ENCODE measurements at places on chromosomes 13 and 19. TPM values are rescaled to one million over a fixed set of nuclear protein-coding genes. Genes with fewer than 3 reads are reported as not detected.
A peak's percentile ranks its signal among the peaks of the same experiment; 100 is the strongest.

- no peak for DNase-seq
Measured at GRCh38 chr19:20162821-20163220, 4.2 kb upstream of the ZNF486 start.

DNA sequence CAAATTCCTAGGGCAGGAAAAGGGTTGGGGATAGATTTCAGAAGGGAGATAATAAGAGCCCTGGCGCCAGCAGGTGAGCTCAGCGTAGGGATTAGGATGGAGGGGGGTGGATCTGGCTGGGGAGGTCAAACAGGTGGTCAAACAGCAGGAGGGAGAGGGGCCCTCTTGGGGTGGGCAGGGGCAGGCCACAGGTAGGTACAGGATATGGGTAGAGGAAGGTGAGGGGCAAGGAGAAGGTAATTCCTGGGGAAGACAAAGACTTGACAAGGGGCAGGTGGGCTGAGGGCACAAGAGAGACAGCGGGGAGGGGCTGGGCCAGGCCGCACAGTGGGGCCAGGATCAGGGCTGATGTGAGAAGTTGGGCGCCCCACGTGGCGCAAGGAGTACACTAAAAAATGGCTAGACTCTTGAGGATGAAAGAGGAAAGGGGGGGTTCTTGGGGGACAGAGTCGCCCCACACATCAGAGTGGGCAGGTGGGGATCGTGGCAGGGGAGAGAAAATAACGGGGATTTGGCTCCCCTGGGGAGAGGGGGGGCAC is 713 bp downstream of the KRI1 start:
- DNase-seq, result no peak

GRCh38 chr19:29530540-29531457 is 5.0 kb downstream of the VSTM2B start:
- no peak for DNase-seq

- DNase-seq, result no peak
Measured at GRCh38 chr19:32677657-32678056, 2.0 kb downstream of the RGS9BP start.

DNA sequence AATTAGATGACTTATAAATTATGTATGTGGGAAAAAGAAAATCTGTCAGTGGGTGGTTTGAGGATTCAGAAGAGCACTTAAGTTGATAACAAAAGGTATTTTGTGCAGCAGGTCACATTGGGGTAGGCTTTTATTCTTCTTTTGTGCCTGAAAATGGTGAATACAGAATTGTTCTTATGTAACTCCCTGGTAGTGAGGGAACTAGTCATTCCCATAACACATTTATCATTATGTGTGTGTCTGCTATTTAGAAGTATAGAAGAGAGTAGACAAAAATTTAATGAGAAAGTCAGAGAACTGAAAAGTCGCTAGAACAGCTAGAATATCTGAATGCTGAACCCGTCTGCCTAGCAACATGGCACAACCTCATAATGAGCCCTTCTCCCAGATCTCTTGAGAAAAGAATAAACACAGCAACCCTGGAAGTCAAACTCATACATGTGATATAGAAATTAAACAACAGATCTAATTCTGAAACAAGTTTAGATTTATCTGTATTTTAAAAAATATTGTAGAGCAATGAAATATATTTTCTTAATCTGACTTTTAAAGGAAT is 111.8 kb upstream of the EDNRB start:
- no peak for DNase-seq

DNA sequence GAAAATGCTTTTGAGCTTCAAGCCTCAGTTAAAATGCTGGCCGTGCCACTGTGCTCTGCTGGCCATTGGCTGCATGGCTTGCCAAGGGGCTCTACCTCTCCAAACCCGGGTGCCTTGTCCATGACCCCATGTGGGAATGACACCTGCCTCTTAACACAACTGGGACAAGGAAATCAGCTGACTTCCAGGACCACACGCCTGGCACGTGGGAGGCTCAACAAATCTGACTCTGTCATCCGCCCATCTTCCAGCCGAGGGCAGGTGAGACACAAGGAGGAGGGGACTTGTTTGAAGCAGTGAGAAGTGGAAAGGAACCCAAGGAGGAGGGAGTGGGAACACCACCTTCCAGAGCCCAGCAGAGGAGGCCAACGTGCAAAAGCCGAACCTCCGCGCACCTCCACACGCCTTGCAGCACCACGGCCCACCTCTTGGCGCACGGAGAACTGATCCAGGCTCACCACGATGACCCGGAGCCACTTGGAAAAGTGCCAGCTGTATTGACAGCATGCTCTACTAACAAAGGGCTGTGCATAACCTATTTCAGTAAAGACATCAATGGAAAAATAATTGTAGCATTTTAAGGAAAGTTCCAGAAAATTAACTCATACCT is 38.3 kb downstream of the COL4A1 start:
- no peak for DNase-seq

GRCh38 chr19:45177817-45178261 is at the start of gene TRAPPC6A:
TRAPPC6A (minus strand) TSS chr19:45178237; CDS start chr19:45178218, 19 bp downstream.
- no peak for DNase-seq

DNA sequence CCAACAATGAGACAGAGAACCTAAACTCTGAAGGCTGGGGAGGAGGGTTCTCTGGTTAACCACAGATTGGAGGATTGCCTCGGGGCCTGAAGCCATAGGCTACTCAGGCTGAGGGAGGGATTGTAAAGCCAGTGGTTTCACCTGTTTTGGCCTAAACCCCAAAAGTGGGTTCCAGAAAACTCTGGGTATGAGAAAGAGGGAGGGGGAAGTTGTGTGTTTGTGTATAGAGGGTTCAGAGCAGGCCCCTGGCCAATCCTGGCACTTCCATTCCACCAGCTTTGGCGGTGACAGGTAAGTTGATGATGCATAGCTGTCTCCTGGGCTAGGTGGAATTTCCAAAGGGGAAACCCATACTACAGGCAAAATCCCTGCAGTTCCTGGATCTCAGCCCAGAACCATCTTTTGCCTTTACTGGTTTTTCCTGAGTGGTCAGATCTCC is 13.5 kb upstream of the CCDC97 start:
- no peak for DNase-seq

- no peak for DNase-seq
Measured at GRCh38 chr19:1551068-1552040, 16.8 kb downstream of the MEX3D start.

- DNase-seq, result peak; percentile 90
Measured at GRCh38 chr19:41225238-41226052, 6.4 kb downstream of the AXL start.

DNA sequence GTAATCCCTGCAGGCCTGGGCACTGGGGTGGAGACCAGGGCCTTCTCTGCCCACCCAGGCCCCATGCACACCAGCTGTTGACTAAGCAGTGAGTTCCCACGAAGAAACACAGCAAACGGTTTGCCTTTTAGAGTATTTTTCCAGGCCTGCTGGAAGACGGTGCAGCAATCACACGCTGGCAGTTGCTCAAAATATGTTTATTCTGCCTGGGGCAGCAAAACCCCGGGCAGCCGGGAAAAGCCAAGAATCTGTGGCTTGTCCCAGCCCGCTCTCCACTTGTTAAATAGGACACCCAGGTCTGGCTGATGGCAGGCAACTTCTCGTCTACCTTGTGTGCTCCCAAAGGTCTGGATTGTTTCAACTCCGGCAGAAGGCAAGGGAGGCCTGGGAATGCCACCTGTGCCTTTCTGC is 40.8 kb downstream of the GGACT start:
- no peak for DNase-seq

- DNase-seq, result no peak
Measured at GRCh38 chr13:26758496-26759157, 2.0 kb downstream of the GPR12 start.

DNA sequence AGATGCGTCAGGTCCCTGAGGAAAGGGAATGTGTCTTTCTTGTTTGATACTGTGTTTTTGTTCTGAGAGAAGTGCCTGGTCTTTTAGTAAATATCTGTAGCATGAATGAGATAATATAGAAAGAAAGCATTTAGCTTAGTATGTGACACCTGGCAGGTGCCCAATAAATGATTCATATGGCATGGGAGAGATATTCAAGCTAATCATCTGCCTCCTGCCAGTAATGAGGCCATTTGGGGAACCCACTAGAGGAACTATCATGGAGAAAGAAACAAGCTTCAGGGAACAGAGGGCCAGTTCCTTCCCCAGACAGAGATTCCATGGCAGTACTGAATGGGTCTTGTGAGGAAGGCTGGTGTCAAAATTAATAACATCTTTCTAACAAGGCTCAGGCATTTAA is 603.9 kb downstream of the DCT start:
- DNase-seq, result no peak

DNA sequence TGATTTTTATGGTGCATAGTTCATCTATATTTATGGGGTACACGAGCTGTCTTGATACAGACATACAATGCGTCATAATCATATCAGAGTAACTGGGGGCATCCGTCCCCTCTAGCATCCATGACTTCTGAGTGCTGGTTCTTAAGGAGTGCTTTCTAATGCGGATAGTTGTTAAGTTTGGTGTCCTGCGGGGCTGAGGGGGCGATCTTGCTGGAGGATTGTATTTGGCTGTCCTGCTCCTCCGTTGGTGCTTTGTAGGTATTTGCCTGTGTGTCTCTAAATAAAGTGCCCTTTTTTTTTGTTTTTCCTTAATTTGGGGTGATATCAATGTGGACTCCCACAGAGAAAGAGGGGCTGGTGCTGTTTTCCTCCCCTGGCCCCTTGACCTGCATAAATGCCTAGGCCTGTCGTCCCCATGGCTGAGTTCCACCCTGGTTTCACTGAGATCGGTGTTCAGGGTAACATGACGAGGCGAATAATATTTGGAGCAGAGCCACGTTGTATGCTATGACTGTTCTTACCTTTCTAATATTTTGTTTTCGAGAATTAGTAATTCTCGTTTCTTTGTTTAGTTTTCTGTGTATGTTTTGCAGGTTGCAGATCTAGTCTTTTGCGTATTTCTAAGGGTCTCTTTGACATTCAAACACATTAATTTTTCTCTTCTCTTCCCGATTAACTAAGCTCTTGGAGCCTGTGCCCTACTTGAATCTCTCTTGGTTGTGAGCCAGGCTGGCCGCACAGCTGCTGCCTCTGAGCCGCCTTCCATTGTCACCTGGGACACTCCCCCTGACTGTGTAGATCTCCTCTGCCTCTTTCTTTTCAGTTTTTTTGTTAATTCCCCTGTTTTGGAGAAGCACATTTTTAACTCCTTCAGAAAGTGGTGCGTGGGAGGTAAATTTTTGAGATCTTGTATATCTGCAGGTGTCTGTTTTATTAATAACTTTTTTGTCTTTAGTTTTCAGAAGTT is 100.3 kb downstream of the ARHGEF7 start:
- DNase-seq, result no peak

GRCh38 chr19:27846944-27847343 is 1366.0 kb downstream of the UQCRFS1 start:
- DNase-seq, result no peak

RGL3 gene
- 8.6 TPM for total RNA-seq

CCDC9 gene
- 6.0 TPM for total RNA-seq

RAVER1 gene
- total RNA-seq, result 9.5 TPM

ZNF490 gene
- total RNA-seq, result 1.7 TPM

EFNA2 gene
- total RNA-seq, result not detected

DCLK1 gene
- 5.5 TPM for total RNA-seq

C19orf81 gene
- total RNA-seq, result 8.0 TPM

Measured in NCI-H460 (cell line).